Midbrain (tissue), 1 donor: ENCODE measurements at places on chromosomes 7 and 10.
A peak's percentile ranks its signal among the peaks of the same experiment; 100 is the strongest.

DNA sequence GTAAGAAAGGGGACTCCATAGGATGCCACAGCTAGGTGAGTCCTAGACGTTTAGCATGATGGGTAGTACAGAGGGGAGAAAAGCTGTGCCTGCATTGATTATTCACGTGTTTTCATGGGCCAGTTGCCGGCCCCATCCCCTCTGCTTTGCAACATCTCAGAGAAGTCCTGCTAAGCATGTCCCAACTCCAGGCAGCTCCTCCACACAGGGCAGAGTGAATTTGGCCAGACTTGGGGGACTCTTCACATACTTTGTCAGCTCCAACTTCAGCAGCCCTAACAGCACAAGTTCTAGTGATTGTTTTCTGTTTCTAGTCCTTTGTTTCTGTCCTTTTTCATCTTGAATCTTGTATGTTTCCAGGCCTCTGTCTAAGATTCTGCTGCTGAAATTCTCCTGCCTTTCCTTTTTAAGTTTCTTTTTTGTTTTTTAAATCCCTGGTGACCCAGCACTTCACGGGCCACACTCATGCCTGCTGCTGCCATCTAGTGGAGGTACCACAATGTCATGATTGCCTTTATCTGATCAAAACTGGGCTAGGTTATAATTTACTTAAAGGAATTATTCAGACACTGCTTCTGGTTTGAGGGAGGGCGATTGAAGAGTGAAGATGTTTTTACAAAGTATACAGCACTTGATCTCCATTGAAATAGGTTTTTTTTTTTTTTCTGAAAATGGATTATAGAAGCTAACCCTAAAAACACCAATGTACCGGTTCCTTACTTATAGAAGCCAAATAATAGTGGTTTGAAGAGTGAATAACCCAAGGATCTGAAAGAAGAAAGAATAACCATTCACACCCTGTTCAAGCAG, 276.9 kb downstream of the CSTF2T start:
- DNase-seq: peak; percentile 55

- DNase-seq: no peak
Measured at GRCh38 chr10:111030042-111030750, 46.6 kb upstream of the ADRA2A start.

- DNase-seq: no peak
Measured at GRCh38 chr7:153152801-153153422, 393.4 kb downstream of the ACTR3B start.

- no peak for DNase-seq
Measured at GRCh38 chr10:100739517-100740368, 5.6 kb upstream of the PAX2 start.

- no peak for DNase-seq
Measured at GRCh38 chr10:104056619-104057273, 28.9 kb downstream of the COL17A1 start.

GRCh38 chr7:142053988-142054387, 57.5 kb upstream of the MGAM2 start:
- no peak for DNase-seq

DNA sequence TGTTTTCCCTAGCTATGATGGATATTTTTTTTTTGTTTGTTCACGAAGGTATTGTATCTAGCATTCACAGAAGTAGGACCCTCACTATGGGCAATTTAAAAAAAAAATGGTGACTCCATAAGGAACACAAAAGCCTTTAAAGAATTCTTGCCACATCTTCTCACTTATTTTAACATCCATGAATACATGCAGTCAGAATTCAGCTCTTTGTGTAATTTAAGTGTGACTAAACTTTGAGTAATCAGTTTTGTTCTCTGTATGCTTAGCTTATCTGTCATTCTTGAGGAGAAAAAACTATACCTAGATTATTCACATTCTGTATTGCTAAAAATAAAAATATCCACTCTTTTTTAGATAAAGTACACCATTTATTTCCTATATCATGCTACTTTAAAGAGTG, 313.2 kb upstream of the KCND2 start:
- no peak for DNase-seq

GRCh38 chr10:11853468-11853867, 30.3 kb downstream of the PROSER2 start:
- no peak for DNase-seq
